ENCODE measurements at places on chromosomes 7 and 10.

- DNase-seq, result no peak
Observed at GRCh38 chr10:51112013-51112412, 37.7 kb downstream of the PRKG1 start.

- DNase-seq, result no peak
Observed at GRCh38 chr7:18086165-18087025, 58.7 kb upstream of the PRPS1L1 start.

GRCh38 chr10:11245095-11245479 is 227.4 kb downstream of the CELF2 start:
- DNase-seq, result no peak

DNA sequence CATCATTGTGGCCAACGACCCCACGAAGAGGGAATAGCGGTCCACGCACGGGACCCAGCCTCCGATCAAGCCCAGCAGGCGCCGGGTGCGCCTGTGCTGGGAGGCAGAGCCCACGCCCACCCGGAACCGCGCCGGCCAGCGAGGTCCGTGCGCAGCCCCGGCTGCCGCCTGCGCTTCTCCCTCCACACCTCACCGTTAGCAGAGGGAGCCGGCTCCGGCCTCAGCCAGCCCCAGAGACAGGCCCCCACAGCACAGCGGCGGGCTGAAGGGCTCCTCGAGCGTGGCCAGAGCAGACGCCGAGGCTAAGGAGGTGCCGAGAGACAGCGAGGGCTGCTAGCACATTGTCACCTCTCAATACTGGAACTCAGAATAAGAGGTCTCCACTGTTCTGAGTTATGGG is 3.6 kb downstream of the ITPRID1 start:
- DNase-seq, result no peak

- no peak for DNase-seq
Observed at GRCh38 chr10:26464632-26465280, 26.6 kb downstream of the APBB1IP start.

DNA sequence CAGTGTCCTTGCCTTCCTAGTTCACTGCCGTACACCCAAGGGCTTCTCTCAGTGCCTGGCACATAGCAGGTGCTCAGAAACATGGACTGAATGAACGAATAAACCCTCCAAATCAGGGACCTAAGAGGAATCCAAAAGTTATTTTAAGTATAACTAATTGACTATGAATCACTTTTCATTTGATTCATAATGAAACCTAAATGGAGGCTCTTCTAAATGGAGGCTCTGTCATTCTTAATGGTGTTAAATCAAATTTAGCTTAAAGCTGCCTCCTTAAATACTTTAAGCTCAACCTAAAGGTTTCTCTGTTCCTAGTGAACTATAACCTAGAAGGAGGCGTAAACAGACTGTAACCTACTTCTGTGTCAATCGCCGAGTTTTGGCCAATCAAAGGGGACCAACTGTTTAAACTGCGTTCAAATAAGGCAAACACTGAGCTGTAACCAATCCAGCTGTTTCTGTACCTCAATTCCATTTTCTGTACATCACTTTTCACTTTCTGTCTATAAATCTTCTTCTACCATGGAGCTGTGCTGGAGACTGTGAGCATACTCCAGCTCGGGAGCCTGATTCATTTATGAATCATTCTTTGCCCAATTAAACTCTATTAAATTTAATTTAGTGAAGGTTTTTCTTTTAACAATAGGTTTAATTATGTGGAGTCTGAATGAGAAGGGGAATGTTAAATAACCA is 11.0 kb downstream of the PYROXD2 start:
- no peak for DNase-seq

GRCh38 chr7:43249823-43250145 is 137.3 kb downstream of the HECW1 start:
- no peak for DNase-seq

GRCh38 chr10:124185084-124185483 is 91.7 kb upstream of the CHST15 start:
- no peak for DNase-seq

GRCh38 chr7:77796960-77797359 is 1.3 kb downstream of the TMEM60 start:
- no peak for DNase-seq

GRCh38 chr10:125631806-125632205 is 51.2 kb downstream of the TEX36 start:
- no peak for DNase-seq

GRCh38 chr7:77570330-77571011 is 33.4 kb downstream of the PTPN12 start:
- DNase-seq, result no peak

DNA sequence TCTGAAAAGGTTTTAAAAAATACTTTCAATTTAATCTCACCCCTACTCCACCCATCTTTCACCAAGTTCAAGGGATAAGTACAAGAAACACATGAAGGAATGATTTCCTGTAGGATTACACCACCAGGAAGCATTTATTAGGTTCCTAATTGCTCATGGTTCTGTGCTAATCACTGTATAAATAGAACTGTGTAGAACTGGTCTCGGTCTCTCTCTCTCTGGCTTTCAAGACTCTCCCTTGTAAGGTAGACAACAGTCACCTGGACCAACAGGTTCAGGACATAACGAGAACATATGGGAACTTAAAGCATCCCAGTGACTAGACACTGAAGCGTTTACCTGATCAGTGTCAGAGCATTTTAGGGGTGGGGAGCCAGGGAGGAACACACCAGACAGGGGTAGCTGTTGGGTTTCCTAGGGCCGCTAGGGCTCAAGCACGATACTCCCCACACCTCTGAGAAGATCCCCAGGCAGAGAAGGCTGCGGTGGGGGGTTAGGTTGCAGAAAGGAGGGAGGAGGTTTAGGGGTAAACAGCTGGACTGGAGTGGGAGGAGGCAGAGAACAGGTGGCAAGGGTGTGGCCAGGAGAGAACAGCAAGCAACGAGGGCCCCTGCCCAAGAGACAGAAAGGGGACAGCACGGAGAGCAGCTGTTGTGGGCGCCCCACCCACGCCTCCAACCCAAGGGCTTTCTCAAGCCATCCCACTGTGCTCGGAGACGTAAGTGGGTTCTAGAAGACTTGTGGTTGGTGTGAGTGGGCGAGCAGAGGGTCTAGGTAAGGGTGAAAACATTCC is 52.5 kb upstream of the USP6NL start:
- DNase-seq, result no peak

- DNase-seq, result no peak
Observed at GRCh38 chr7:2185715-2186114, 47.0 kb downstream of the MAD1L1 start.

- DNase-seq, result no peak
Observed at GRCh38 chr7:134712196-134712595, 65.5 kb downstream of the BPGM start.

DNA sequence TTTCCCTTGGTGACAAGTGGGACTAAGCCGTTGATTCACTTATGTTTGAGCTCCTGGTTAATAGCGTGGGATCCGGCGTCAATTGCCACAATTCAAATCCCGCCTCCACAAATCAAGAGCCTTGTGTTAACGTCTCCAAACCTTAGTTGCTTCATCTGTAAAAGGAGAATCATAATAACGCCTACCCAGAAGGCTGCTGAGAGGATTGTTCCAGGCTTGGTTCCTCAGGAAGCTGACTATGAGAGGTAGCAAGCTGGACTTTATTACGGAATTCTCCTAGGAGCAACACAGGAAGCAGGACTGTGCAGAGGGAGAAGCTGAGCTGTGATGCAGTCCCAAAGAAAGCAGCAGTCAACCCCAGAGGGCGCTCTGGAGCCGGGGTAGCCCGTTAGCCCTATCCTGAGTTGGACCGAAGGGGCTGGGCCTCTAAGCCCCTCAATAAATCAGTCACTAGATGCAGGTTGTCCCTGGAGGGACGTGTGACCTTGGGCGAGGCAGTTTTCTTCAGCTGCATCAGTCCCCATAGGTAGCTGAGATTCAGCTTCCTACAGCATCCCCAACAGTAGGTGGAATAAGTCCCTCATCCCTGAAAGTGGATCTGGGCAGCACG is 6.9 kb upstream of the BAG3 start:
- no peak for DNase-seq

DNA sequence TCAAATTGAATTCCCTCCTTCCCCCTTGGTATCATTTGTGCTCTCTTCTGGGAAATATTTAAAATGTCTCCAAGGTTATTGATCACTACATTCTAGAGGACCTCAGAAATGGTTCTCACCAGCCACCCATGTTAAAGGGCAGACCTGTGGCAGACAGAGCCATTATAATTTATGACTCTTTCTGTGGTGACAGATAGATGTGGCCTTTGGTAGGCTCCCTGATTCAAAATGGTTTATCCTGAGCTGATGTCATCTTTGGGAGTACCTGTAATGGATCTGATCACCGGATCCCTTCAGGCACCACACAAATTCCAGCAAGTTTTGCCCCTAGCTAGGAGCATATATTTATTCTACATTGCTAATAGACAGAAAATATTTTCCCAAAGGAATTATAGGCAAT is 267.5 kb downstream of the SDK1 start:
- DNase-seq, result no peak

DNA sequence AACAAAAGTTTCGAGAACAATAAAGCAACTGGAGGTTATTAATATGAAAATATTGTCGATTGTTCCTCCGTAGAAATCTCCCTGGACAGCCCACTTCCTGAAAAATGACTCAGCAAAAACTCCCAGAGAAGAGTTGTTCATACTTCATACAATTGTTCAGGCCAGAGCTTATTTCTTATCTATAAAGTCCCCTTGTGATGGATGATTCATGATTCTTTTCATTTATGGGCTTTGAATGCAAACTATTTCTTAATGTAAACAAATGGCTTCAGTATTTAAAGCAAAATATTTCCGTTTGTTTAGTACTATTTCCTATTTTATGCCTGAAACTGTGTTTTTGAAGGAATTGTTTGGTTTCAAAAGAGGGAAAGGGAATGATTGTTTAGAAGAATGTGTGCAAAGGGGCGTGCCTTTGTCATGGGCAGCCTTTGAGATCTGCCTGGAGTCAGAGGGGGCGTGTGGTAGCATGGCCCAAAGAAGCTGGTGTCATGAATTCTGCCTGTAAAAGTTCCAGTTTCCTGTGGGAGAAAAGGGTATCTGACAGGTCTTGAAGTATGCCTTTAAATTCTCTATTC is 26.2 kb upstream of the EXOC6 start:
- DNase-seq, result no peak

DNA sequence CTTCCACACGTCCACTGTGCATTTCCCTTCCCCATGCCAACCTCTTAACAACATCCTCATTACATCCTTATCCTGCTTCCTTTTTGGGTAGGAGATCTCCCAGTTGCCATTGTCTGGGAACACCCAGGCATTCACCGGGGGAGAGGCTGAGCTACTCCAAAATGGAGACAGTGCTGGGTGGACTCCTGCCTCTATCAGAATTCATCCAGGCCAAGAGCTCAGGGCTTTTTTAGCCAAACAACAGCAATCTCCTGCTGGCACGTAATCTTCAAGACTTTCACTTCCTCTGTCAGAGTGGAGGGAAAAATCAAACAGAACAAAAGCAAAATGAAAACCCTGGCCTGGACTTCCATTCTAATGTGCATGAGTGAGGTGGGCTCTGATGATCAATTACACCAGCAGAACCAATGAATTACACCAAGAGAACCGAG is 245.0 kb downstream of the PRPF18 start:
- no peak for DNase-seq

GRCh38 chr7:40234046-40234445 is 99.2 kb downstream of the SUGCT start:
- DNase-seq, result no peak

DNA sequence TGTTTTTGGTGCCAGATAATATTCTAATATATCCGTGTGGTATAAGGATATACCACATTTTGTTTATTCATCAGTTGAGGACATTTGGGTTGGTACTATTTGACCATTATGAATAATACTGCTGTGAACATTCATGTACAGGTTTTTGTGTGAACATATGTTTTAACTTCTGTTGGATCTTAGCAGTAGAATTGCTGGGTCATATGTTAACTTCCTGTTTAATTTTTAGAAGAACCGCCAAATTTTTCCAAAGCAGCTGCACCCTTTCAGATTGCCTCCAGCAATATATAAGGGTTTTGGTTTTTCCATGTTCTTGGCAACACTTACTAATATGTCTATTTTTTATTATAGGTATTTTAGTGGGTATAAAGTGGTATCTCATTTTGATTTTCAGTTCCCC is 22.8 kb downstream of the VPS26A start:
- no peak for DNase-seq

- no peak for DNase-seq
Observed at GRCh38 chr7:148849393-148850098, 34.5 kb downstream of the EZH2 start.

DNA sequence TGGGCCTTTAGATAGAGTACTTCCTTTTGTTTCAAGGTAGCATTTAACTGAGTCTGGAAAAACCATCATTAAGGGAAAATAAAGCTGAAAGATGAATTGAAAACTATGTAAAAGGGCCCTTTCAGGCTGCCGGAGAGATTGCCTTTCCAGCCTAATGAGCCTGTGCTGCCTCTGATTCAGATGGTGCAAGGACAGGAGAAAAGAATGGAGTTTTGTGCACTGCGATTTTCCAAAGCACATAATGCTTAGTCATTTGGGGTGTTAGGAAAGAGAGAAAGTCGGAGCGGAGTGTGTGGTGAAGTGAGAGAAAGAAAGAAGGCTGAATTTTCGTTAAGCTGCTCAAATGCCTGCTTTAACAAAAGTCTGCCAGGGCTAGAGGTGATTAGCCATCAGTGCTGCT is 259.7 kb downstream of the PAXIP1 start:
- DNase-seq, result no peak

GRCh38 chr10:77349226-77349625 is 288.4 kb downstream of the KCNMA1 start:
- no peak for DNase-seq

DNA sequence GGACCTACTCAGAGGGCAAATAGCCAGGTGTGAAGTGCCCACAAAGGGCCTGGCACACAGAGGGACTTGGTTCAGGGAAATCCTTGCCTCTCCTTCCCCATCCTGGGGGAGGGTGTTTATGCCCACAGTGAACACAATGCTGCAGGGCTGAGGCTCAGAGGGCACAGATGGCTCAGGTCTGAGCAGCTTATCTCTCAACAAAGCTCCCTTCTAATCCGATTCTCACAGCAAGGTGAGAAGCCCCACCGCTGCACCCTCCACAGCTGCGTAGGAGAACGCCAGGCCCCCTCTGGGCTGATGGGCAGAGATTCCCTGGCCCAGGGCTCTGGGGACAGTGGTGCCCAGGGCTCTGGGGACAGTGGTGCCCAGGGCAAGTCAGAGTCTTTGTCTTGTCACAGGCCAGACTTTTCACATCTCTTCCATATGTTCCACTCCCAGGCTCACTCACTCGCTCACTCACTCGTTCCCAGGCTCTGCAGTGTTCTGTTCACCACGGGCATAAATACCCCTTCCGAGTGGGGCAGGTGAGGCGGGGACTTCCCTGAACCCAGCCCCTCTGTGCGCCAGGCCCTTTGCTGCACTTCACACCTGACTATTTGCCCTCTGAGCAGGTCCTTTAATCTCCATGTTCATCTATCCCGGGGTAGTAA is 8.7 kb upstream of the CDHR1 start:
- no peak for DNase-seq

- DNase-seq, result no peak
Observed at GRCh38 chr10:34522546-34522945, 292.6 kb downstream of the PARD3 start.

GRCh38 chr10:101848894-101849351 is 5.3 kb upstream of the KCNIP2 start:
- DNase-seq, result no peak

Data from NCI-H510A (cell line).